ENCODE measurements at places on chromosomes 13 and 19. TPM values are rescaled to one million over a fixed set of nuclear protein-coding genes. Genes with fewer than 3 reads are reported as not detected.
A peak's percentile ranks its signal among the peaks of the same experiment; 100 is the strongest.

PSPN gene
- 1.0 TPM for total RNA-seq

DNA sequence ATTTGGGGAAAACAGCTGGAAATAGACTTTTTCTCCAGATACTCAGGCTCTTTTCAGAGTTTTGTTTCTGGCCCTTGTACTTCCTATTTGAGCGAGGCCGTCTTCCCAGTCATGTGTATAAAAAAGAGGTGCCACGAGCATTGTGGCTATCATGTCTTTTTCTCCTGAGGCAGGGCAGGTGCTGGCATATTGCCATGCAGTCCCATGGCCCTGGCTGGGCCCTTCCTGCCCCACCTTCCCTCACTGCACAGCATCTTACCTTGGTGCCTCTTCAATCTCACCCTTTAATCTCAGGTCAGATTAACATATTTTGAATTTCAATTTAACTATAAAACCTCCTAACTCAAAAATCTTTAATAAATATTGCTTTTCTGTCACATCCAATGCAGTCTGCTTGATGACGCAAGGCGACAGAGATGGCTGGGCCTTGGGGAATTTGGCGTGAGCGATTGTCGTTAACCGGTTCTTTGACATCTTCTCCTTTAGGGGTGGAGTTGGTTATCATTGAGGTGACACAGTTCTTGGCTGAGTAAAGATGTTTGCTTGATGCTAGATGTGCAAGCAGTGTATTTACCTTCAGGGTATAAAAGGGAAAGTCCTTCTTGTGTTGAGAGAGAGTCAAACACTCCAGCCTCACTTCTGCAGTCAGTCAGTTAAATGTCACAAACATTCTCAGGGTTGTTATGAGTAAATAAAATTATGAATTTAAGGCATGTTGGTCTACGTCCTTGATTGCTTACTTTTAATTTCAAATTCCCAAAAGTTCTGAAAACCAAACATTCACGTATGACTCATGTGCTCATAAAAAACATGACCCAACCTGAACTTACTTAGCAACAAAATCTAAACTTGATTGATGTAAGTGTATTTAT lies 289.9 kb downstream of the MYO16 start:
- DNase-seq, result peak; percentile 19

GRCh38 chr19:8174706-8175105 lies 25.3 kb upstream of the FBN3 start:
- no peak for DNase-seq

ZNF85 gene
- 10.0 TPM for total RNA-seq

RINL gene
- 8.1 TPM for total RNA-seq

DNA sequence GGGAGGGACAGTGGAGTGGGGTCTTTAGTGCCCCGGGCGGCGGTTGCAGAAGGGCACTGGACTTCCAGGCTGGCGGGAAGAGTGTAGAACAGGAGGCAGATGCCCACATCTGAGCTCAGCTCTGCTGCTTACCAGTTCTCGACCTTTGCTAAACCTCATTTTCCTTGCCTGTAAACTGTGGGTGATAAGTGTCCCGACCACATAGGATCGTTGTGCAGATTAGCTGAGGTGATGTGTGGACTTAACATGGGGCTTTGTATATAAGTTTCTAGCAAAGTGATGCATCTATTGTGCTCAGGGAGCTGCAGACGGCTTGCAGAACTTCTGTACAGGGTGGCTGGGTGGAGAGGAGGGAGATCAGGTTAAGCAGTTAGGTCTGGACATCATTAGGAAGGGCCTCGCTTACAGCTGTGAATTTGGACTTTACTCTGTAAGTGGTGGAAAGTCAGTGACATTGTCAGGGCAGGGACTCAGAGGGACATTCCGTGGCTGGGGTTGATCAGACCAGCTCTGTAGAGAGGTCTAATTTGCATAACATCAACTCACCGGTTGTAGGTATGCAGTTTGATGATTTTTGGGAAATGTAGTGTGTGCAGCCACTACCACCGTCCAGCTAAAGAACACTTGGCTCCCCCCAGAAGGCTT lies 70.0 kb downstream of the SPATA13 start:
- no peak for DNase-seq

ZNF784 gene
- total RNA-seq, result 4.9 TPM

- no peak for DNase-seq
Observed at GRCh38 chr19:17156947-17157302, 58.2 kb upstream of the USE1 start.

DNA sequence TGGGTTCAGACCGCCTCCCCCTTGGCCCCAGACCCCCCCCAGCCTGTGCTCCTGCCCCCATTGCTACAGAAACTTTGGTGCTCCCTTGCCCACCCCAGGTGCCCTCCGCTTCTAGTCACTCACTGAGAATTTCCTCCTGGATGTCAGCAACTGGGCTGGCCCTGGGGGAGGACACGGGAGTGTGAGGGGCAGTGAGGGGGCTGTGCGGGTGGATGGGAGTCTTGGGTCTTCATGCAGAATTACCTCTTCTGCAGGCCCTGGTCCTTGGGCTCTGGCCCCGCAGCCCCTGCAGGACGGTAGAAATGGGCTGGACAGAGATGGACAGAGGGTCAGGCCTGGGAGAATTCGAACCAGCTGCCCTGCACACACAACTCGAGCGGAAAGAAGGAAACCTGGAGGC lies 4.8 kb downstream of the LILRB5 start:
- DNase-seq, result no peak

DNA sequence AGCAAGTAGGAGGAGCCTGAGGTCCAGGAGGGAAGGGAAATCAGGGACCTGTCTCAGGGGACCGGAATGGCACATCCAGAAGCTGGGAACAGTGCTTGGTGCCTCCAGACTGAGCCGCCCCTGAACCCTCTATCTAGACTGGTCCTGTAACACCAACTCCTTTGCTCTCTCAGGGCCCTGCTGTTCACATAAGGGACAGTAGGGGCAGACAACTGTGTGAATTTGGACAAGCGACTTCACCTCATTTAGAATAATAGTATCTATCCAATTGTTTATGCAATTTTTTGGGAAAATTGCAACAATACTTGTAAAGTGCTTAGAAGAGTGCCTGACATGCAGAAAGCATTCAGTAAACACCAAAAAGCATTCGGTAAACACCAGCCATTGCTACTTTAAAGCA lies 14.0 kb downstream of the SYMPK start:
- no peak for DNase-seq

CD79A gene
- total RNA-seq, result 0.13 TPM

THSD1 gene
- total RNA-seq, result 41.3 TPM

DNA sequence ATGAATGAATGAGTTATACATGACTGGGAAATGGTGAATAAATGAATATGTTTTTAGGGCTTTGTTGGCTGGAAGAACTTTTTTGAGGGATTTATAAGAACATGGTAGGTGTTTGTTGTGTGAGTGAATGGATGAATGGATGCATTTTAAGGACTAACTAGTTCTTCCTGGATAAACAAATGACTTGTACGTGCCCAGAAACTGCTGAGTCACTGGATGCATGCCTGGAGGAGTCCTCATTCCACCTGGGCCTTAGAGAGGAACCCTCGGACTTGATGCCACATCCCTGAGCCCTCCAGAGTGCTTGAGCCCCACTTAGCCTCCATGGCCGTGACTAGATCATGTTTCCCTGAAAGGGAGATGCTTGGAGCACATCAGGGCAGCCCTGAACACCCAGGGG lies 153.4 kb downstream of the DPF1 start:
- no peak for DNase-seq

DNA sequence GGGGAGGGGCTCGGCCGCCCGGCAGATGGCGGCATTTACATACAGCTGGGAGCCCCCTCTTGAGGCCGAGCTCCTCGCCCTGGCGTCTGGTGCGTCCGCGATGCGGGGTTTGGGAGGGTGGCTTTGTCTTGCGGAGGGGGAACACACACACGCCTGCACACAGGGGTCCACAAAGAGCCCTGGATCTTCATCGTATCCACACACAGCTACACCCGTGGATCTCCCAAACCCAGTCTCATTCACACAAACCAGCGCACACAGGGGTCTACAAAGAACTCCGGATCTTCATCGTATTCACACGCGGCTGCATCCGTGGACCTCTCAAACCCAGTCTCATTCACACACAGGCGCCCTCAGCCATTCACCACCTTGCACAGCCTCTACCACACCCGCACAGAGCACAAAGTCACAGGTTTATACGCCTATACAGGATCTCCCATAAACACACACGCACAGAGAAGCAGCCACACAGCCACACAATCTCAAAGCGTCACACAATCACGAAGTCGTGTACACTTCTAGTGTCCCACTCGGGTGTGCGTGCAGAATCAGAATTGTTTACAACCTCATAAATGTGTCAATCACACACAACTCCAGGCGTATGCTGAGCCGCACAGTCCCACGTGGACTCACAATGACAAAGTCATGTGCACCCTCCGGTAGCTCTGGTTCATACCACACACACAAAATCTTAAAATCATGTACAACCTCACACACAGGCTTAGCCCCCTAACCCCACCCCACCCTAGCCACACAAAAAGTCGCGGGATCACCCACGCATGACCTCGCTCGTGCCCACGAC lies 550 bp upstream of the DLL3 start:
- DNase-seq, result peak; percentile 60

- DNase-seq, result no peak
Observed at GRCh38 chr19:28495046-28495445, 717.9 kb downstream of the UQCRFS1 start.

All from dermis microvascular lymphatic vessel endothelial cell (primary cell).